ENCODE measurements at places on chromosomes 1 and 21. TPM values are rescaled to one million over a fixed set of nuclear protein-coding genes. Genes with fewer than 3 reads are reported as not detected.
A peak's percentile ranks its signal among the peaks of the same experiment; 100 is the strongest.

DNA sequence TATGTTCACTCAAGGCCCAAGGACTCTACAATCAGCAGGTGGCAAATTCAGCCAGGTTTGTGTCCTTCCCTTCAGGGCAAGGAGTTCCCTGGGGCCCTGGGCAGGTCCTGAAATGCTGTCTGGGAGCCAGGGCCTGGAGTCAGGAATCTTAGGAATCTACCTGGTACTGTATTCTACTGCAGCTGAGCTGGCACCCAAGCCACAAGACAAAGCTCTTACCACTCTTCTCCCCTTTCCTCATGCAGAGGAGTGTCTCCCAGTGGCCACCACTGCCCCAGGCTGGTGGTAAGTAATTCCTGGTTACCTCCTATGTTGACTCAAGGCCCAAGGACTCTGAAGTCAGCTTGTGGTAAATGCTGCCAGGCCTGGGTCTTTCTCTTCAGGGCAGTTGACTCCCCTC, 153.4 kb downstream of the NRIP1 start:
- DNase-seq, result no peak

- DNase-seq, result no peak
Measured at GRCh38 chr1:30102605-30103004, 620.8 kb downstream of the MATN1 start.

GRCh38 chr1:185739967-185740366, 5.8 kb downstream of the HMCN1 start:
- peak; percentile 16 for DNase-seq

Gene EYA3
- polyA plus RNA-seq, result 12.7 TPM

Gene PKP1
- polyA plus RNA-seq, result 0.01 TPM

DNA sequence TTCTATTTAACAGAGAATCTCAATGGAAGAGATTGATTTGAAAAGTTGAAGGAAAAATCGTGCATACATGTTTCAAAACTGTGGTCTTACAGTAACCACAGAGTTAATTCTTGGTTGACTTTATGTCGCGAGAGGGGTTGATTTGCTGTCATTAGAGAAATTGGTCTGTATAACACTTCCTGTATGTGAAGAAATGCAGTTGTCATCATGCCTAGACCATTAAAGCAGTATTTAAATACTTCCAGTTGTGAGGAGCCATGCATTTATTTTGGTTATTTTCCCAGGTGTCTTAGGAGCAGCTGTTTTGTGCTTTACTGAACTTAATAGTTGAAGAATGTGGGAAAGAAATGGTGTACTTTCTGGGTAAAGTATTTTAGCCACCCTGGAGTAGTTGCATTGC, 76.2 kb downstream of the NFIA start:
- DNase-seq, result no peak

Gene TEX38
- polyA plus RNA-seq, result not detected

Gene VSIG8
- polyA plus RNA-seq, result not detected

- no peak for DNase-seq
Measured at GRCh38 chr1:96488777-96489176, 232.8 kb upstream of the PTBP2 start.

Gene KLHDC9
- polyA plus RNA-seq, result 2.6 TPM

DNA sequence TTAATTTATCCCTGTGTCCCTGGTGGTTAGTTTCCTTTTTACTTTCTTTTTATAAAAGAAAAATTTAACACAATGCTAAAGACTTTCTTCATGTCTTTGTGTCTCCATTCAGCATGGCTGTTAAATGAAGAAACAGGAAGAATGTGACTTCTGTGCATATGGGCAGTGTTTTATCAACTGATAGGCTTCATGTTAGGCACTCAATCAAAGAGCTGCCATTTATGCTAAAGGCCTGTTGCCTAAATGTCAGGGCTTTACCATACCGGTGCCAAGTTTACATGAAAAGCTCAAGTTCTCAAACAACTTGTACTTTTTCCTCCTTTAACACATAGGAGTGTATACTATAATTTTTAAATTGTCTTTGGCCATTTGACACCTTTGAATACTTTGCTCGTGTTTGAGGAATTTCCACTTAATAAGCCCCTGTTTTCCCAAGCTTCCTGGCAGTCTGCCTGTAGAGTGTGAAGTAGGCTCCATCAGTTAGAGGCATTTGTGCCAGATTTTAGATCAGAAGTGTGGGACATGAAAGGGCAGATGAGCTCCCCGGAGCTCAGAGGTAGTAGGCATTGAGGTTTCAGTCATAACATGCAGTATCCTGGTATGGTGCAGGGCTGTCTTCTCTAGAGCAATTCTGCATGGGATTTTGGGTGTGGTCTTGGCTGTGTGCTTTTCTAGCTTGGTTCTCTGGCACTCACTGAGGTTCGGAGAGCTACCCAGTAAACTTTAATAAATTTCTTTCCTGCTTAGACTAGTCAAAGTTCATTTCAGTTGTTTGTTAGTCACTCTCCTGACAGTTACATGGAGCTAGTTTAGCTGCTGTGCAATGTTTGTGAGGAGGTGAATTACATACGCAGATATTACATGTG, 119.0 kb downstream of the LEPR start:
- DNase-seq, result peak; percentile 22

GRCh38 chr1:200506471-200506870, 96.6 kb upstream of the ZNF281 start:
- DNase-seq, result no peak

Gene PRAMEF13
- not detected for polyA plus RNA-seq

Gene LCE2B
- polyA plus RNA-seq, result not detected

- DNase-seq, result no peak
Measured at GRCh38 chr1:200228486-200228885, 181.3 kb downstream of the ZNF281 start.

- DNase-seq, result peak; percentile 54
Measured at GRCh38 chr21:36917471-36918158, 48.9 kb downstream of the HLCS start.

Gene CD84
- polyA plus RNA-seq, result not detected

GRCh38 chr1:29171521-29171920, 10.2 kb downstream of the SRSF4 start:
- DNase-seq, result no peak

Gene TARDBP
- polyA plus RNA-seq, result 69.0 TPM

Gene ETV3L
- not detected for polyA plus RNA-seq

Gene AMY1B
- polyA plus RNA-seq, result not detected

DNA sequence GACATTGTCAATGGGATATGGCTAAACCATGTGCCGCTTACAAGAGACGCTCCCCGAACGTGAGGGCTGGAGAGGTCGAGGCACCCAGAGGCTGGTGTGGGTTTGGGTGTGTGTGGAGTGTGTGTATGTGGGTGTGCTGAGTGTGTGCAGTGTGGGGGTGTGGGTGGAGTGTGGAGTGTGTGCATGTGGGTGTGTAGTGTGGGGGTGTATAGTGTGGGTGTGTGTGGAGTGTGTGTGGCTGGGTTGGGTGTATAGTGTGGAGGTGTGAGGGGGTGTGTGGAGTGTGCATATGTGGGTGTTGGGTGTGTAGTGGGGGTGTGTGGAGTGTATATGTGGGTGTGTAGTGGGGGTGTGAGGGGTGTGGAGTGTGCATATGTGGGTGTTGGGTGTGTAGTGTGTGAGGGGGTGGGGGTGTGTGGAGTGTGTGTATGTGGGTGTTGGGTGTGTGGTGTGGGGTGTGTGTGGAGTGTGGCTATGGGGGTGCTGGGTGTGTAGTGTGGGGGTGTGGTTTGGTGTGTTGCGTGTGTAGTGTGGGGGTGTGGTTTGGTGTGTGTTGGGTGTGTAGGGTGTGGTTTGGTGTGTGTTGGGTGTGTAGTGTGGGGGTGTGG, 42.2 kb downstream of the SLC19A1 start:
- no peak for DNase-seq

GRCh38 chr1:94463765-94464330, 45.7 kb downstream of the ABCD3 start:
- peak; percentile 74 for DNase-seq

GRCh38 chr1:27520651-27521050, 30.7 kb upstream of the WASF2 start:
- DNase-seq, result no peak

Gene IFI6
- 58.0 TPM for polyA plus RNA-seq

DNA sequence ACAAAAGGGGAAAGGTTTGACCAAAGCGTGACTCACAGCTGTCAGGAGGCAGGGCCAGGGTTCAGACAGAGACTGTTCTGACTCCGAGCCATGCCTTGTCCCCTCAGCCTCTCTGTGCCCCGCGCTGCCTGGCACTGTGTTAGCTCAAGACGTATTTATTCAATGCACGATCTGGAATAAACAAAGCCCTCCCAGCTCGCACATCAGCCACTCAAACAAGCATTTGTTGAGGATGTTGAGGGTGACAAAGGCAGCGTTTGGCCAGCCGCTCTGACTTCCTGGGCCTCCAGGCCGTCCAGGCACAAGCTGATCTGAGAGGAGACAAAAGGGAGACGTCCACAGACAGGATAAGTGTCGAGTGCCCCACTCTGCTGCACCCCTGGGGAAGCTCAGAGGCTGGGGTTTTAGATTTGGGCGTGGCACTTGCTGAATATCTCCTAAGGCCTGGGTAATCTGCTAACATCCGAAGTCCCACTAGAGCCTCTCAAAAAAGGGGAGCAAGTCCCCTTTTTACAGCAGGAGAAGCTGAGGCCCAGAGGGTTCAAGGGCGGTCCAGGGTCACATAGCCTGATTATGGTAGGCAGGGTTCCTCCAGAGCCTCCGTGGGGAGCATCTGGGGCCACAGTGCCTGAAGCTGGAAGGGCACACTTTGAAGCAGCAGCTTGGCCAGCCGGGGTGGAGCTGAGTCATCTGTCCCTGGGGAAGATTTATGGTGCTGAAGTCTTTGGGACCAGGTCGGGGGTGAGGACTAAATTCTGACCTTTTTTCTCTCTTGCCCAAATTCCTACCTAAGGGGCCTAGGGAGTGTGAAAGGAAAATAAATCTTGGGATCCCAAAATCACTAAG, 95.9 kb downstream of the SPSB1 start:
- DNase-seq, result no peak

DNA sequence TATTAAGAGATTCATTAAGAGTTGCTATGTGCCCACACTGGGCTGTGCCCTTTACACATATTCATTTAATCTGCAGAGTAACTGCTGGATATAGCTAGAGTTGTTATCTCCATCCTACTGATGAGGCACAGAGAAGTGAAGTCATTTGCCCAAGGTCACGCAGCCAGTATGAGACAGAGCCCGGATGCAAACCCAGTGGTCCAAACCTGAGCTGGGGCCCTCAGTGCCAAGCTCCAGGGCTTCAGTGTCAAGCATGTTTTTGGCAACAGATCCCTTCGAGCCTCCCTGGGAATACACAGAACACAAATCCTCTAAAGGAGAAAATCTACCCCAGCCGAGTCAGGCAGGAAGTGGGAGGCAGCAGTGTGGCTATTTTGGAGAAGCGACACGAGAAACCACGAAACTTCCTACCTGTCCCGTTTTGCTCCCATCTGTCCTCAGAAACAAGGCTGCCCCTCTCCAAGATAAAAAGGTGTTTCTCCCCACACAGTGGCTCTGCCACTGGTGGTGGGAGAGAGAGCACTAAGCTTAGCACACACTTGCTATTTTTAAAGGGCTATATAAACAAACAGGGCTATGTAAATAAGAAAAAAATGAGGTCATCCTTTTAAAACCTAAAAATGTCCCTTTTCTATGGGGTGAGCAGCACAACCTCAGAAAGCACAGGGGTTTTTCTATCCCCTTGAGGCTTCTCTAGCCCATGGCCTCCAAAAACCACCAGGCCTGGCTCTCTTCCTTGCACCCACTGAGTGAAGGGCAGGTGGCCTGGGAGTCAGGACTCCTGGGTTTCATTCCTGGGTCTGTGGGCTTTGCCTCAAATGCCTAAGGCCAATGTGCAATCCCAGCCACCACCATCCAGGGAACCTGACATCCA, 138.6 kb upstream of the EDN2 start:
- DNase-seq, result no peak

DNA sequence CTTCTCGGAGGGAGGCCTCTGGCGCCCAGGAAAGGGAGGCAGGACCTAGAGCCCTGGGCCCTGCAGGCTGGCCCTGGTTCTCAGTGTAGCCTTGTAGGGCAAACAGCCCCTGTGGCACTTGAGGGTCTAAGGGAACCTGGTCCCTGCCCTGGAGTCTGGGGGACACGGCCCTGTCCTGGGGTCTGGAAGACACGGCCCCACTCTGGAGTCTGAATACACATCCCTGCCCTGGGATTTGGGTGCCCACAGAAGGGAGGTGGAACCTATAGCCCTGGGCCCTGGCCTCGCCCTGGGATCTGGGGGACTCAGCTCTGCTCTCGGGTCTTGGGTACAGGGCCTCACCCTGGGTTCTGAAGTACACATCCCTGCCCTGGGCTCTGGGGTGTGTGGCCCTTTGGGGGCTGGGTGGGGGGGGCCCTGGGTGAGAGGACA, 97.9 kb downstream of the OBSCN start:
- DNase-seq, result no peak

Gene NLRP3
- 0.08 TPM for polyA plus RNA-seq

Gene E2F2
- 1.1 TPM for polyA plus RNA-seq

Gene DIO1
- polyA plus RNA-seq, result not detected

DNA sequence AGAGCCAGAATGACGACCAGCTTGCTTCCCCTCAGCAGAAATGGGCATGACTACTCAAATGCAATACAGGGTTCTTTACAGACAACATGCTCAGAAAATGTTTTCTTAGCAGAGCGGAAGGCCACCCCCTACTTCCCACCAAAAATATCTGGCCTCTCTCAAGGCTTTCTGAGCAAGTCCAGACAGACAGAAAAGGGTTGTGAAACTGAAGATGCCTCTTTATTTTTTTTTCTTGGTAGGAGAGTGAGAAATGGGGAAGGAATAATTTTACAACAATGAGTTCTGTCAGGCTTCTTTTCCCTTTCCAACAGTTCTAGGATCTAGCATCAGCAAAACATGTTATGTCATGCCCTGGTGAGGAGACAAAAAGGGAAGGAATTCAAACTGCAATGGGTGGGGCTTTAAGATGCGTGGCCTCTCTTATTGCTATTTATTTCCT, 172.0 kb upstream of the CAMK1G start:
- DNase-seq, result no peak

DNA sequence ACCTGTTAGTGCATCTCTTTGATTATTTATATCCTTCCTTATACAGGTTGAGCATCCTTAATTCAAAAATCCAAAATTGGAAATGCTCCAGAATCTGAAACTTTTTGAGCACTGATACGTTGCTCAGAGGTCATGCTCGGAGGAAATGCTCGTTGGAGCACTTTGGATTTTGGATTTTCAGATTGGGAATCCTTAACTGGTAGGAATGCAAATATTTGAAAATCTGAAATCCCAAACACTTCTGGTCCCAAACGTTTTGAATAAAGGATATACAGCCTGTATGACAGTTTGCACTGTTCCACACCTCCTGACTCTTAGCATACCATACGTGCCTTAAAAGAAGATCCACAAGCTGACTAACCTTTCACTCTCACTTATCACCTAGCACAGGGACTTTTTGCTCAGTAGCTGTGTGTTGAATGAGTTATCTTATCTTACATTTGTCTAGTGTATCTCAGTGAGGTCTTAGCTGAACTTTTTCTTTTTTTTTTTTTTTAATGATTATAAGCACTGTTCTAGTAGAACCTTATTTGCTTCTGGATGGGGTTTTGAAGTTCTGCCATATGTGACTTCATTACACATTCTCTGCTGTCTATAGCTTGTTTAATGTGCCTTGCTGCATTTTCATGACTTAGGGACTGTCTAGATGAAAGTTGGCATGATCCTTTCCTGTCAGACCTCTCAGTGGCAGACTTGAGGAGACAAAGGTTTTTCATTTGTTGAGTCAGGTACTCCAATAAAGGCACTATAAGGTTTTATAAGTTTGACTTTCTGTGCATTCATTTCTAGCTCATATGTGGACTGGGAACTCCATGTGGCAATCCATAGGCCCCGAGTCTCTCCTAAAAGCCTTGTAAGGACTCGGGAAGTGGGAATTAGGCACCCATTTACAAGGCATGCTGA, 21.6 kb downstream of the PTGFRN start:
- no peak for DNase-seq

- DNase-seq, result peak; percentile 39
Measured at GRCh38 chr1:87334351-87335174, 5.9 kb downstream of the LMO4 start.

Gene FCRLB
- polyA plus RNA-seq, result 0.99 TPM

- DNase-seq, result no peak
Measured at GRCh38 chr21:43886565-43886964, 21.5 kb downstream of the AGPAT3 start.

Gene CFAP107
- not detected for polyA plus RNA-seq

Measured in endothelial cell of umbilical vein (primary cell).